ENCODE measurements at places on chromosomes 7 and 10.
A peak's percentile ranks its signal among the peaks of the same experiment; 100 is the strongest.

- DNase-seq, result peak; percentile 28
These were observed 49.9 kb downstream of the C10orf67 start for GRCh38 chr10:23294638-23295247.

- no peak for DNase-seq
These were observed 258.4 kb upstream of the BMPER start for GRCh38 chr7:33646891-33647391.

- DNase-seq, result no peak
These were observed 178.5 kb downstream of the ARID5B start for GRCh38 chr10:62079885-62080559.

DNA sequence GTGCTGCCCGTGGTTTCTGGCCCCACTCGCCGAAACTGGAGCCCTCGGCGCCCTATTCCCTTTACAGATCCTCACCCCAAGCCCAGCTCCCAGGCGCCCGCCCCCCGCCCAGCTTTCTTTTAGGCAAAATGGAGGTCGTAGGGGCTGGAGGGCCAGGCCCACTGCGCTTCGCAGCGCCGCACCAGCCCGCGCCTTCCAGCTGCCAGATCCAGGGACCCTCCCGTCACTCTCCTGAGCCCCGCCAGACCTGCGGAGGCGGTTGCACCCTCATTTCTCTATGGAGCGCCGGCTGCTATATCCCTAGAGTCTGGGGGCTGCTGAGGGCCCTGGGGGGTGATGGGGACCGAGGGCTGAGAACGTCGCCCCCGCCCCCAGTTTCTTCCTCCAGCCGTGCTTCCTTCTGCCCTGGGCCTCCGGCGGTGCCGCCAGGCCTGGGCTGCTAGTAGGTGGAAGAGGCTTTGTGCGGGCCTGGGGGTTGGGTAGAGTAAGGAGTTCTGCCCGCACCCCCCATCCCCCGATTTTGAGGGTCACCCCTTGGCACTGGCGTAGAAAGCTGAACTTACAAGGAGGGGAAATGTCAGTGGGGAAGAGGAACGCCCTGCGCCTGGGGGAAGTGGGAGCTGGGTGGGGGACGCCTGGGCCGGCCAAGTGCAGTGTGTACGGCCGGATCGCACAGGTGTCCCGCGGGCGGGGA lies 1.0 kb downstream of the GNB2 start:
- DNase-seq, result no peak

DNA sequence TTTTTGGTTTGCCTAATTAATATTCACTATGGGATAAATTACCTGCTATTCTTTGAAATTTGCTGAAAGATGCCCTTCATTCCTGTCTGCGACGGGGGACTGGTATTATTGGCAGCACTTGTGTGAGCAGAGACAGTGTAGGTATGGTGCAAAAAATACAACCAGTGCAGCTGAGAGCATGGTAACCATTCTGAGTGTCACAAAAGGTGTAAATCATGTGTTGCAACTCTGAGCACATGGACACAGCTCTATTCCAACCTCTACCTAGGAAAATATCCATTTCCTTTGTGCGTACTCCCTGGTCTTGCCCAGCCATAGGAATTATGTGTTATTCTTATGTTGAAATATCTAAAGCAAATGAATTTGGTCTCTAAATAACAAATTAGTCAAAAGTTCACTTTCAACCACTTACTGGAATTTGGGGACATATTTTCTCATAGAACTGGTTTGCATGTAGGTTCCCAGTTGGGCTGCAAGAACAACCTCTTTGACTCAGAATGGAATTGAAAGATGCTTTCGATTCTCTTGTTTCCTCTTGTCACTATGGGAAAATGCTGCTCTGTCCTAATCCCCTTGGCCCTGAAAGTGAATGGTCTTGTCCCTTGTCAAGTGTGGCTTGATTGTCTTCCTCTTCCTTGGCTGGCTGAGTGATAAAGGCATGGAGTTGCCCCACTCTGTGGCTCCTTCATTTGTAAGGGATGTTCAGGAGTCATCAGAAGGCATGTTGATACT lies 57.0 kb downstream of the CELF2 start:
- no peak for DNase-seq

- no peak for DNase-seq
These were observed 36.1 kb downstream of the PSAP start for GRCh38 chr10:71814922-71815411.

Measured in GM03348 (cell line).